ENCODE measurements at places on chromosomes 2 and 18.
A peak's percentile ranks its signal among the peaks of the same experiment; 100 is the strongest.

DNA sequence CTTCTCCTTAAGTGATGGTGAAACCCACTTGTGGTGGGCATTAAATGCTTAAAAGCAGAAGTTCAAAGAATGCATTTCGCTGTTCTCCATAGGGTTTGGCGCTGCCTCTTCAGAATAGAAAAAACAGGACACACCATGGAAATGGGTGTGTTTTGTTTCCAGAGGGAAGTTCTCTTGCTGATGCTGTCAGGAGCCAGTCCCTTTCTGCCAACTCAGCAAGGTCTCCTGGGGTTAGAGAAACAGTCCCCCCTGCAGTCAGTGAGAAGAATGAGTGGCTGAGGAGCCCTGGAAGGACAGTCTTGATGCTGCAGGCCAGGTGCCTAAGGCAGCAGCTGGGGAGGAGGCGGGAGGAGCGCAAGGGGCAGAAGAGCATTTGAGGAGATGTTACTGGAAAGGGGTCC is 37.8 kb upstream of the ASAP2 start:
- DNase-seq: no peak

DNA sequence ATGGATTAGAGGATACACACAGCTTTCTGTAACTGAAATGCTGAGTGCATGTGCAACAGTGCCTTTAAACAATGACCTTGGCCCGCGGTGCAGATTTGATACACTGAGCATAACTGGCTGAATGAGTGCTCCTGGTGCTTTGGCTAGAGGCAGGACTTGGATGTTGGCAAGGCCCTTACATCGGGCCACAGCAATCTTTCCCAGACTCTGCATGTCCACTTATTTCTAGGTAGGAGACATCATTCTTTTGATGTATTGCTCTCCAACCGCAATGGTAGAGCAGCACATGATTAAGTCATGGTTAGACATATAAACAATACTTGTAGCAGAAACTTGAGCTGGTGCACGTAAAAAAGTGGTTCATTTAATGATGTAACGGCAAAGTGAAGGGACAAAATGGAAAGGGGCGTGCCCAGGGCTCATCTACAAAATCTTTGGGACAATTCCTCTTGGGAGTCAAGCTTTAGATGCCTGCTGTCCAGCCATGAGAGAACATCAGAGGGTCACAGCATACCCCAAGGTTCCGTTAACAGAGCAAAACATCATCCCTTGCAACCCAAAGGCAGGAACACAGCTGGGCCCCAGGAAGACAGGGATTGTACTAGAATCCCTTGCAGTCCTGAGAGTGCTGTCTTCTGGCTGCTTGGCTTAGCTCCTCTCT is 43.4 kb downstream of the RAB31 start:
- no peak for DNase-seq

GRCh38 chr18:55064760-55065159 is 105.5 kb upstream of the CCDC68 start:
- peak; percentile 85 for DNase-seq

DNA sequence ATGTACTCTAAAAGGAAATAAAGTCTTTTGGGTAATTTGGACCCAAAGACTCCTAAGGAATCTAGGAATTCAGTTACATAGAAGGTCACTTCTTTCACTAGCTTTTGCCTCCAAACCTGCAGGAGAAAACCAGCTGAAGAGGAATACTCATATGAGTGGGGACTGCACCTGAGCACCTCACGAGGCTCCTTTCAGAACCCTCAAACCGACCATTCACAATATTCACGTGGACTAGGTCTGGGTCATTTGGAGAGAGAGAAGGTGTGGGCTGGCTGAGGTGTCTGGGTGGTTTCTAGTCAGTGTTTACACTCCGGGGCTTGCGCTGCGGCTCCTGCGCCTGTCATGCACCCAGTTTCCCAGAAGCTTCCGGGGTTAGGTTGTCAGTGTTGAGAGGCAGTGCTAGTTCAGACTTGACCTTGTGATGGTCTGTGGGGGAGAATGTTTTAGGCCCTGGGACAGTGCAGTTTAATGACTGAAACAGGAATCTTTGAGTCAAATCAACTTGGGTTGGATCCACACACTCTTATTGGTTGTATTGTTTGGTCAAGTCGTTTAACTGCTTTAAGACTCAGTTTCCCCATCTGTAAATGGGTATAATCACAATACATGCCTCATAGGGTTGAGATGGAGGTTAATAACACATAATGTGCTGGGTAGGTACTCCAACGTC is 78.4 kb downstream of the LIMS1 start:
- DNase-seq: peak; percentile 72

GRCh38 chr2:11411244-11411643 is 54.7 kb downstream of the E2F6 start:
- no peak for DNase-seq

- DNase-seq: no peak
These were observed 36.2 kb downstream of the DIPK1C start for GRCh38 chr18:74420926-74421325.

- DNase-seq: peak; percentile 25
These were observed 22.4 kb downstream of the CYP27C1 start for GRCh38 chr2:127197475-127198385.

GRCh38 chr18:64876833-64877232 is 727.9 kb upstream of the LINC00305 start:
- DNase-seq: no peak

DNA sequence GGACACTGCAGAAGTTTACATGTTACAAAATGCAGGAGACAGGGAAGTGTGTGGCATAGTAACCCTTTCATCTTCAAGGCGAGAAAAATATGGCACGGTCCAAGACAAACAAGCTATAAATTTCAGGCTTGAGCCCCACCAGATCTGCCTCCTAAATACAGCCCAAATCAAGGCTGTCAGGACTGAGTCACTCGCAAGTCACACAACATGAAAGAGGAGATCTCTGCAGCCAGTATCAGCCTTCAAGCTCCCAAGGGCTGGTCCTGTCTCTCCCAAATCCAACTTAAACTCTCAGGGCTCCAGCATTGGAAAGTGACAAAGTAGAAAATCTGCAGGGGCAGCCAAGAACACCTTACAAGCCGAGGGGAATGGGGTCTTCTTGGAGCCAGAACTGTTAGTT is 106.3 kb upstream of the GATA6 start:
- DNase-seq: no peak

DNA sequence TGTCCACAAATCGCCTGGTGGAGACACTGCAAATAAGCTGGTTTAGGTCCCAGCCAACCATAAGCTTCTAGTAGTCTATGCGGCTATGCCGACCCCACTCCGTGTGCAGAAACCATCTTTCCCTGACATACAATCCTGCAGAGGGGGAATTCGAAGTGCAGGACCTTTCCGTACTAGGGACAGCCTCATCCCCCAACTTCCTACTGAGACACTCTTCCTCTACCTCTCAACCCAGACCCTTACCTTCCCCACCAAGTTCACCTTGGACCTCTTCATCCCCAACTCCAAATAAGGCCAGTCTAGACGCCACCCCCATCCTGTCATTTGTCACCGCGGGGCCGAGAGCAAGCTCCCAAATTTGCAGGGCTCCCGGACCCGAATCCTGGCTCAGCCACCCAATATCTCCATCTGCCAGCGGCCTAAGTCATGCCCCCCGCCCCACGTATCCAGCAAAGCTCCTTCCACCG is 496 bp downstream of the SUCLG1 start:
- no peak for DNase-seq

DNA sequence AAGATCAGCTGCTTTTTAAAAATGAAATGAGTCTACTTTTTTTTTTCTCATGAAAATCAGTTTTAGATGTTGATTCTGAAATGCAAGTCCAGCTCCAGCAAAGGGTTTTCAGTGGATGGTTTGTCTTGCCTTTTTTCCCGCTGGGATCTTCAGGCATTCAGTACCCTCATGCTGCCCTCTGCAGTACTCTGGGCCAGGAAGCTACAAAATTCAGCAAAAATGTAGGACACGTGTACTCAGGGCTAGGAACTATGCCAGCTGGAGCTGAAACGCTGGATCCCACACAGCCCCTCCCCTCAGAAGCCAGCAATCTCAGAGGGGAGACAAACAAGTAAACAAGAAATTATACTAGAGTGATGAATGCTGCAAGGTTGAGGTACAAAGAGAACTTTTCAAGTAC is 97.3 kb downstream of the MMADHC start:
- no peak for DNase-seq

- DNase-seq: no peak
These were observed 58.1 kb downstream of the ST3GAL5 start for GRCh38 chr2:85830645-85831044.

- no peak for DNase-seq
These were observed 269.2 kb downstream of the AGAP1 start for GRCh38 chr2:235762832-235763598.

DNA sequence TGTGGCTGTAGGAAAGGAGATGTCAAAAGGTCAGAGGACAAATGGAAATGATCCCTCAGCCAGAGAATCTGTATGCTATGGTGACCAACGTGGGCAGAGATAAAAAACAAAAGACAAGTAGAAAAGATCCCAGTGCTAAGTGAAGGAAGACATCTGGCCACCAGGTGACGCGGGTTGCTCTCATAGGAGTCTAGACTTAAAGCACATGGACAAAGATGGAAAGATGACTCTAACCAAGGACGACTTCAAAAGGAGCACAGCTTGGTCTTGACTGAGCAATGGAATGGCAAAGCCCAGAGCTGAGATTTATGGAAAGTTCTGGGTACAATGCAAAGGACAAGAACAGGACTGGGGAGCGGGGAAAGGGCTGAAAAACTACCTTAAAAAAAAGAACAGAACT is 96.8 kb downstream of the CLIP4 start:
- no peak for DNase-seq

- DNase-seq: no peak
These were observed 99.5 kb downstream of the MAIP1 start for GRCh38 chr2:200054681-200055468.

GRCh38 chr2:112451317-112451716 is 17.9 kb upstream of the RGPD8 start:
- no peak for DNase-seq

DNA sequence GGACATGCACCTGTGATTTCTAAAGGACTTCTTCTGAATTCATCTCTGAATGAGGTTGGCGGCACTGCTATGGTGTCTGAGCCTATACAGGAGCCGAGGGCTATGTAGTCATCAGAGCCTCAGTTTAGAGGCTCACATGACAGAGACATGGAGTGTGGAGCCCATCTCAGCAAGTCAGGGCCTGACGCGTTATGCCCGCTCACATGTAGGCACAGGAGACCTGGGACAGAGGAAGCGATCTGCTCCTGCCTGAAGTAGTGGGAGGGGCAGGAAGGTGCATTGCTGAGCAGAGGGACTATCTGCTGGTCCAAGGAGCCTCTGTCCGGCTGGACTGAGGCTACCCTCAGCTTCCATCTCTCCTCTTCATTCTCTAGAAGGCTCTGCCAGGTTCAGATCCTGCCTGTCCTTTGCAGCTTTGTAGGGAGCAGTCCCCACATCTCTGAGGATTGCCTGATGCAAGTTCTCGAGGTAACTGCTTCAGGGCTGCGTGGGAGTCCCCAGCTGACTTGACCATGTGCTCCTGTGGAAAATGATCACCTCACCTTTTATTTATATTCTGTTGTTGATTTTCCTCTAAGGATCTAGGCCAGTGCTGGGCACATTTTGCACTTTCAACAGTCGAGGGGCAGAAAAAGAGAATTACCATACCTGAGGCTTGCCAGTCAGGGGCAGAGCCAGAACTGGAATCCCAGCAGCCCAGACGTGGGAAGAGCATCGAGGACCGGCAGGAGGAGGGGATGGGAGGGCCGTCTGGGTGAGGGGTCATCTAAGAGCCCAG is 16.6 kb downstream of the KLHL29 start:
- DNase-seq: no peak

- DNase-seq: no peak
These were observed 49.3 kb downstream of the ALPK2 start for GRCh38 chr18:58579561-58580047.

- no peak for DNase-seq
These were observed 179.0 kb upstream of the HAAO start for GRCh38 chr2:42971381-42971780.

DNA sequence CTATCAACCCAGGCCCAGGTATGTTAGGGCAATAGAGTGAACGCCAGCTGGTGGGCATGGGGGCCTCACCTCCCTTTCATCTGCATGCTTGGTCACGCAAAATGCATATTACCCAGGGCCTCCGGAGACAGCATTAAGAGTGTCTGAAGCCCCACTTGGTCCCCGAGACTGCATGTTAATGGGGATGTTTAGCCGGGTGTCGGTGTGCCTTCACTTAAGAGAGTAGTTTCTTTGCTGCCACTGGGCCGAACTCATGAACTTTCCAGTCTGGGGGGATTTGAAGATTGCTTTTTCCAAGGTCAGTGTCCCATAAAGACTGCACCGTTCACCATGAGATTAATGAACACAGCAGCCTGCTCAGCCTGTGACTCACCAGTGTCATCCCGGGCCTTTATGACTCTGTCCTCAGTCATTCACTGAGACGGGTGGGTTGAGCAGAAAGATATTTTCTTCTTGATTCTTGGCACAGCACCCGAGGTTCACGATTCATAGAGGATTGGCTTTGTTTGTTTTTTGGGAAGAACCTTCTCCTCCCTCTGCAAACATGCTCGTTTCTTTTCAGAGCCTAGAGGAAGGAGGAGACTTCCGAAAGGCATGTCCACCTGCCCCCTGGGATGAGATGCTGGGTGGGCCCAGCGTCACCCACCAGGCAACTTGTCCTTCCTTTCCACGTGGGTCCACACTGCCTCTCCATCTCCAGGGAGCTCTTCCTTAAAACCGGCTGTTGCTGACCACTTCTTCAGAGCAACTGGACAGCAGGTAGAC is 199.1 kb downstream of the GLI2 start:
- DNase-seq: no peak

GRCh38 chr18:55509631-55510324 is 78.2 kb downstream of the TCF4 start:
- peak; percentile 43 for DNase-seq

- no peak for DNase-seq
These were observed 74.0 kb downstream of the SLC66A2 start for GRCh38 chr18:79877163-79878091.

DNA sequence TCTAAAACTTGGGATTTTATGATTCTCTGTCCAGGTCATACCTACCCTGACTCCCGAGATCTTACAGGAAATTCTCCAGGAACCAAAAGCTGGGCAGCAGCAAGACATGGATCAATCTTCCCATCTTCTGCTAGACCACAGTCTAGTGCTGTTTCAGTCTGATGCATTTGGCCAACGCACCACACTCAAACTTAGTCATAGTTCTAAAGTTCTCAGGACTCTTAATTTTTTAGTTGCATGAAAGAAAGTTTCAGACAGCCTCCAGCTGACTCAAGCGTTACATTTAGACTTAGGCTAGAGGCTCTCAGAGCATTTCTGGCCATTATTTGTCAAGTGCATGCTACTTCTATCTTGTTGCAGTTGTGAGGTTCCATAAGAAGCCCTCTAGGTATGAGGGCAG is 230.1 kb upstream of the CCDC150 start:
- no peak for DNase-seq

GRCh38 chr18:13989199-13989598 is 73.9 kb upstream of the MC2R start:
- DNase-seq: no peak

GRCh38 chr18:48802543-48803290 is 148.0 kb downstream of the SMAD7 start:
- DNase-seq: no peak

GRCh38 chr18:3667255-3668137 is 217.5 kb downstream of the TGIF1 start:
- no peak for DNase-seq

DNA sequence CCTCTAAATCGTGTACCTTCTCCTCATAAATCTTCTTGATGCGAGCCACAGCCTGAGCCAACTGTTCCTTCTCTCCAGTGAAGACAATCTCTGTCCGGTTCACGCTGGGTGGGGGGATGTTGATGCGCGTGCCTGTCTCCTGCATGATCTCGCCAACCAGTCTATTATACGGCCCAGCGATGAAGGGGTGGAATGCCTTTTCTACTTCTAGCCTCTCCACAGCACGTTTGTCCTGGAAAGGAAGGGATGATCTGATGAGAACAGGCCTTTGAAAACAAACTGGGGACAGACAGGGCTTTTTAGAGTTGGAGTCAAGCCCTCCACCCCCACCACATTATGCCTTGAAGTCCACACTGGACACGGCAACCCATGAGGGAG is 59.3 kb downstream of the HDLBP start:
- no peak for DNase-seq
